NCI-H526 treated with DMSO at 0.1 percent for 48 hours (cell line): ENCODE measurements at places on chromosomes 1 and 21.
A peak's percentile ranks its signal among the peaks of the same experiment; 100 is the strongest.

GRCh38 chr21:44253832-44254710 lies 7.6 kb downstream of the DNMT3L start:
- DNase-seq = no peak

DNA sequence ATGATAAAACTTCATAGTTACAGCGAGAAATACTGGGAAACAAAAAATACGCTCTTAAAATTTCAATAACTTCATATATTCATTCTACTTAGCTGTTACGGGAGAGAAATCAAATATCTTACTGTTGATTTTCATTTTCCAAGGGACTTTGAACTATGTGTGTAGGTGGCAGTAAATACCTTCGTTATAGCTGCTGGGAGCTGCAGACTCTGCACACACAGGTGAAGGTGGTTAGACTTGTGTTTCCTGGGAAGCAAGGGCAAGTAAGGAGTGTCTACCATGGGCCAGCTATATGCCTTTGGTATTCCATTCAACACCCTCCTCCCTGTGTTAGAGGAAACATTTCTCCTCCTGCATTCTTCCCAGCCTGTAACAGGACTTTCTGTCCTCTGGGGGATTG lies 51.4 kb upstream of the DIRAS3 start:
- DNase-seq = no peak

DNA sequence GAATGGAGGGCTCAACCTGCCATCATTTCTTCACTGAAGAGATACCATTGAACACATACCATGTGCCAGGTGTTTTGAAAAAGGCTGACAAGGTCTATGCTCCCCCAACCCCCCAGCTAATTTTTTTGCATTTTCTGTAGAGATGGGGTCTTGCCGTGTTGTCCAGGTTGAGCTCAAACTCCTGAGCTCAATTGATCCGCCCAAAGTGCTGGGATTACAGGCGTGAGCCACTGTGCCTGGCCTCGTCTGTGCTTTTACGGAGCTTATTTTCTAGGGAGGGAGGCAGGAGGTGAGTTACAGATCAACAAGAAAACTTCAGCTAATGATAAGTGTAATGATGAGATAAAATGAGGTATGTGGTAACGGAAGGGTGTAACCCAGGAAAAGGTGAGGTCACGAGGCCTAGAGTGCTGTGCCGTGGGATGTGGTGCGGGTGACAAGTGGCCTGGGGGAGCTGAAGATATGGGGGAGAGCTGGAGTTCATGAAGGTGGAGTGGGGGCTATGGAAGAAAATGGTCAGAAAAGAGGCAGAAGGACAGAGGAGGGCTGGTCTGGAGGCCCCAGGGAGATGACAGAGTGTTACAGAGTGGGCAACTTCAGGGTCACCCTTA lies 28.2 kb downstream of the FAAH start:
- DNase-seq = no peak

GRCh38 chr1:12565094-12565965 lies 52.7 kb downstream of the DHRS3 start:
- no peak for DNase-seq

GRCh38 chr1:76142771-76143540 lies 68.4 kb downstream of the ST6GALNAC3 start:
- DNase-seq = no peak

- DNase-seq = peak; percentile 91
Measured at GRCh38 chr21:16588433-16588860, 858.7 kb downstream of the USP25 start.

GRCh38 chr1:235495551-235495950 lies 8.7 kb downstream of the B3GALNT2 start:
- no peak for DNase-seq

- no peak for DNase-seq
Measured at GRCh38 chr1:93699503-93700168, 18.0 kb upstream of the BCAR3 start.

DNA sequence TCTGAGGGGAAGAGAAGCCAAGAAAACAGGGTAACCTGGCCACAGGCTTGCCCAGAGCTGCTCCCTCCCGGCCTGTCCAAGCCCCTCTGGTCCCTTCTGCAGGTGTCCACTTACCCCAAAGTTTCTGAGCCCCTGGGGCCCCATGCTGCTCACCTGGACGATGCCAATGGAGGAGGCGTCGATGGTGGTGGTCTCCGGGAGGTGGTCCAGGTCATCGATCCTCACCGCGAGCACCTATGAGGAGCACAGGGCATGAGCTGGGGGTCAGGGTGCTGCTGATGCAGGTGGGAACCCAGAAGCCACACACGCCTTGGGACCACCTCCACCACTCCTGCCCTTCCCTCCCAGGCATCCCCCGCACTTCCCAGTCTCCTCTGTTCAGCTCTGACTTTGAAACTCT lies 37.5 kb upstream of the RIPK4 start:
- DNase-seq = no peak

- no peak for DNase-seq
Measured at GRCh38 chr1:71298633-71299032, 217.8 kb upstream of the ZRANB2 start.

GRCh38 chr1:221869779-221870178 lies 127.9 kb upstream of the DUSP10 start:
- no peak for DNase-seq

- no peak for DNase-seq
Measured at GRCh38 chr1:94411237-94411636, 7.0 kb upstream of the ABCD3 start.

DNA sequence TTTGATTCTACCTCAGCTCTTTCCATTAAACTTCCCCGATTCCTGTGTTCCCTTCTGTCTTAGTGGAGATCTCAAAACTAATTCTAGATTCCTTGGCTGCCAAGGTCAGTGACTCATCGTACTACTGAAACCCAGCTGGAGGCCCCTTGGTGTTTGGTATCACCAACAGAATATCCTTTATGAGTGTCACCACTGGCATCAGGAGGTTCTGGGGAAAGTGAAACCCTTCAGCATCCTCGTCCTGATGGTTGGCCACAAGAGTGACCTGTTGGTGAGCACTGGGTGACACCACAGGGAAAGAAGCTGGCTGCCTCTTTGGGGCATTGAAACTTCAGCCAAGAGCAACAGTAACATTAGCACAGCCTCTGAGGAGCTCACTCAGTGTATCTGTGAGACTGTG lies 9.6 kb downstream of the RAB42 start:
- no peak for DNase-seq

DNA sequence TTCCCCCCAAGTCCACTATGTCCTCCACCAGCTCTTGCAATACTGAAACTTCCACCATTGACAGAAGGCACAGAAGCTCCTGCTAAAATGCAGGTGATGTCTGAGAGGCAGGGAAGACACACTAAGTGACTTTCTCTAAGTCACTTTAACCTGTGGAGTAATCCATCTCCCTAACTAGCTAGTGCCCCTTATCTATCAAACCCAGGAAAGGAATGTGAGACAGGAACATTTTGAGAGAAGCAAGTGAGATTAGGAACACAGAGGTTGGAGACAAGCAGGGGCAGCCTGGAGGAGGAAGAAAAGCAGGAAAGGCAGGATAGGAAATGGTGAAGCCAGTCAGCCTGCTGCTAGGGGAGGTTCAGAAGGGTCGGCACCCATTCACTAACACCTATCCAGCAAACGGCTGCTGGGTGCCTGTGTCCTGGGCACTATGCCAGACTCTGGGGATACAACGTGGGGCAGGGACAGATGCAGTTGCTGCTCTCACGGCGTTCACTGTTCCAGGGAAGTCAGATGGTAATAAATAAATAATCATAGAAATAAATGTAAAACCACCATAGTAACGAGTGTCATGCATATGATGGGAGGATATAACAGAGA lies 7.0 kb downstream of the GPA33 start:
- DNase-seq = peak; percentile 54
